Activated T-helper 1 cell treated with anti-CD3 and anti-CD28 coated beads, Interleukin-2, amount 50 U/mL, for 16 hours (primary cell): ENCODE measurements at places on chromosomes 4 and X.

GRCh38 chrX:153875391-153876111 is 10.4 kb downstream of the L1CAM start:
- DNase-seq, result peak; percentile 51

DNA sequence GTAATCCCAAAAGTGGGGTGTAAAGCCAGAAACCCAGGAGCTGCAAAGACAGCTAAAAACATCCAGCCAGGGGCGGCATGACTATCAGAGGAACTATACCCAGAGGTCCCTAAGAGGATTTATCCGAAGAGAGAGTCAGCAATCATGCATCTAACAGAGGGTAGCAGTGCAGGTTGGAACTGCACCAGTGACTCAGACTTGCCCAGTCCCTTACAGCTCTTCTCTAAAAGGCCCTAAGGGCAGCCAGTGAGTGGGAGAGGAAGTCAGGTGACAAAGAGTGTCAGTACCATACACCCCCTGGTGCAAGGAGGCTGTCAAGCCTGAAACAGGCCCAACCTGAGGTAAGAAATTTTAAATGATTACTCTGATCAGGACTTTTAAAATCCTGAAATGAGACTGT is 88.1 kb downstream of the CAMK2D start:
- DNase-seq, result no peak

- DNase-seq, result no peak
Measured at GRCh38 chr4:139841464-139842195, 176.0 kb downstream of the MGST2 start.

GRCh38 chr4:2642968-2643367 is 106.5 kb downstream of the FAM193A start:
- DNase-seq, result no peak

GRCh38 chr4:52586069-52586468 is 73.0 kb downstream of the USP46 start:
- DNase-seq, result no peak
